ENCODE measurements at places on chromosomes 4 and X. TPM values are rescaled to one million over a fixed set of nuclear protein-coding genes. Genes with fewer than 3 reads are reported as not detected.

GAGE12E gene
- total RNA-seq: not detected

CNKSR2 gene
- 10.3 TPM for total RNA-seq

CWH43 gene
- not detected for total RNA-seq

SPANXA1 gene
- not detected for total RNA-seq

RPL34 gene
- 1,376 TPM for total RNA-seq

PRAF2 gene
- 24.7 TPM for total RNA-seq

JCHAIN gene
- total RNA-seq: 0.23 TPM

DNA sequence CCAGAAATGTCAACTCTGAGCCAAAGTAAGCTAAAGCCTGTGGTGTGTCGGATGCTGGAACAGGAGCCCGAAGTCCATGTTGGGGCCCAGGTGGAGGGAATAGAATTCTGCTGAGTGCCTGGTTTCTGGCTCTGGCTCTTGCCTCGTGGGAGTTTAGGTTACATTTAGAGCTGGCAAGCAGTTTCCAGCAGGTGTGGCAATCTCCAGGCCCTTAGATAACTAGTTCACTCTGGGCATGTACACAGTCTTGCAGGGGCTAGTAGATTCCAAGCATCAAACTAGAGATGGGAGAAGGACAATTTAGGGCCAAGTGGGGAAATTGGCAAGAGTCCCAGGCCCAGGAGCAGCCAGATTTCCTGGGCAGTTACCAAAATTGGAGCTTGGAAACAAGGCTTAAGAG is 56.3 kb upstream of the STOX2 start:
- DNase-seq: no peak

- DNase-seq: no peak
Observed at GRCh38 chr4:25882226-25882625, 19.4 kb upstream of the SEL1L3 start.

DNA sequence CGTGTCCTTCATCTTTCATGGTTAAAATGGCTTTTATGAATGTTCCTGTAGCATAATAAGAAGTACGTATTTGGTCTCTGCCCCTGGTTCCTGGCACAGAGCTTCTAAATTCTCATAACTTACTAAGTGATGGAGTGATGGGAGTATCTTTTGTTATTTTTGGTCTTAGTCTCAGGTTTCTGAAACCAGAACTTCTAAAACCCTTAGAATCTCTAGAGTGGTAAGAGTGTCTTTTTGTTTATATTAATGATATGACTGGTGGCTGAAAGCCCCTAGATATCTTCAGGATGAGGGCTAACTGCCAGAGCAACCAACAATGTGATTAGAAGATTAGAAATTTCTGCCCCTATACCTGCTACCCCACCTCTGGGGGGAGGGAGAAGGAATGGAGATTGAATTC is 45.8 kb upstream of the BBS12 start:
- no peak for DNase-seq

GRCh38 chr4:118743867-118744266 is 58.7 kb downstream of the METTL14 start:
- no peak for DNase-seq

GRCh38 chrX:131235768-131236545 is 53.1 kb downstream of the IGSF1 start:
- no peak for DNase-seq

GRCh38 chr4:14035076-14035475 is 407.6 kb upstream of the BOD1L1 start:
- no peak for DNase-seq

DNA sequence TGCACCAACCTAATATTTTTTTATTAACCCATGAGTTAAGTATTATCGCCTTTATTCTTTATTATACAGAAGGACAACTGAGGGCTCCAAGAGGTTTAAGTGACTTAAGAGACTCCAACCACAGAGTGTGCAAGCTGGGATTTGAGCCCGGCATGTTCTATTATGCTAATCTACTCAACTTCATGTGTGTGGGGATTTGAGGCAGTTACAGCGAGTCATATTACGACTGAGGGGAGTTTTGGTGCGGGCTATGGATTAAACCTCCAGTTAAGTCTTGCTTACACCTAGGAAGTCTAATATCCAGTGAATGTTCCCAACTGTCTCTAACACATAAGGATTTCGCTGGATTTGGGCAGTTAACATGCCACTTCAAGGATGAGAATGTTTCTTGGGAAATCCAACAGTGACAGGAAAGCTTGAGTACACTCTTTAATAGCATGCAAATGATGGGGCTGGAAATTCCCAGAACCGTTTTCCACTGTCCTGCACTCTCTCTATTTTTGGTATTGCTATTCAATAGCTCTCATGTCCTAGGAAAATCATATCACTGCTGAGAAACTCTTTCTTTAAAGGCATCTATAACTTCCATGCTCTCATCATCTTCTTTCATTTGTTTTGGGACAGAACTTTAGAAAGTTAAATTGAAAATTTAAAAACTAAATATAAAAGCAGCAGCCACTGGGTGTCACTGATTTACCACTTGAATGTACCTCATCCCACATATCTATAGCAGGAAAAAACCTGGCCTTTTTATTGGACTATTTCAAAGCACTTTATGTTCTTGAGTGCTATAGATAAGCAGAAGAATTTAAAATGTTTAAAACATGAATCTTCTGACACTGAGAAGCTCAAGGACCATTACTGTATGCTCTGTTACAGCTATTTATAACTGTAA is 165.1 kb upstream of the TTC29 start:
- DNase-seq: no peak

GRCh38 chr4:85963231-85963630 is 396.6 kb downstream of the MAPK10 start:
- no peak for DNase-seq

- DNase-seq: peak; percentile 17
Observed at GRCh38 chr4:14924812-14925344, 77.4 kb upstream of the CPEB2 start.

DNA sequence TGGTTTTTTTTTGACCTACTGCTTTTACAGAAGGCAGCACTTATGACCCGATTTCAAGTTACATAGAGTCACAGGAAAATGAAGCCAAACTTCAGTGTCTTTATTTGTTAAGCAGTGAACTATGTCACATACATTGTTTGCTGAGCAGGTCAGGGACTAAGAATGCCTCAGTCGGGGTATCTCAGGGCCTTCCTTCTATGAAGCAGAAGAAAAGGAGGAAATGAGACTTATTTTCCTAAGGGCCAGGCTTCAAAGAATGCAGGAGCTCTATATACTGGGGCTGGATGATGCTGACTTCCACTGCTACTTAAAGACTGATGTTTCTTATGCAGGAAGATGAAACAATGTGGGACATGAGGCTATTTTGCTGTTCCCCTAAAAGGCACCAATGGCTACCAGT is 558.4 kb upstream of the IGFBP7 start:
- DNase-seq: no peak

GRCh38 chr4:22881411-22881810 is 188.7 kb downstream of the GBA3 start:
- DNase-seq: no peak

- DNase-seq: no peak
Observed at GRCh38 chr4:170743633-170744032, 653.9 kb upstream of the AADAT start.

DNA sequence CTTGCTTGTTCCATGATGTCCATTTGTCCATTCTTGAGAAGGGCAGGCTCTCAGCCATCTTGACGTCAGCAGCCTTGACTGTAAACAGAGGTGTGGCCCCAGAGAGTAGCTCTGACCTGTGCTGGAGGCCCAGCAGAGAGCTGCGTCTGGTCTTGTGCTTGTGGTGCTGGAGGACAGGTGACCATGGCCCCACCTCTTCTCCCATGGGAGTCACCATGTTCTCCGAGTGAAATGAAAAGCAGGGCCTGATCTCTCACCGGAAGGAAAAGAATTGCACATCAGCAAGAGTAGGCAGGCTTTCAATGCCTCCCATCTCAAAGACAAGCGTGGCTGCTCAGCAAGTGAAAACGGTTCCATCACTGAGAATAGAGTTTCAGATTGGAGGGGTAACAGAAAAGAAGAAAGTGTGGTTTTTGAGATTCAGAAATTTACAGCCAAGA is 11.5 kb downstream of the PARM1 start:
- no peak for DNase-seq

GRCh38 chrX:134649770-134650169 is 8.5 kb downstream of the PLAC1 start:
- no peak for DNase-seq

- no peak for DNase-seq
Observed at GRCh38 chr4:82043809-82044137, 330.0 kb downstream of the HNRNPD start.

- no peak for DNase-seq
Observed at GRCh38 chrX:71549986-71550385, 17.1 kb downstream of the OGT start.

GRCh38 chr4:8156617-8157016 is 2.0 kb downstream of the ABLIM2 start:
- no peak for DNase-seq

DNA sequence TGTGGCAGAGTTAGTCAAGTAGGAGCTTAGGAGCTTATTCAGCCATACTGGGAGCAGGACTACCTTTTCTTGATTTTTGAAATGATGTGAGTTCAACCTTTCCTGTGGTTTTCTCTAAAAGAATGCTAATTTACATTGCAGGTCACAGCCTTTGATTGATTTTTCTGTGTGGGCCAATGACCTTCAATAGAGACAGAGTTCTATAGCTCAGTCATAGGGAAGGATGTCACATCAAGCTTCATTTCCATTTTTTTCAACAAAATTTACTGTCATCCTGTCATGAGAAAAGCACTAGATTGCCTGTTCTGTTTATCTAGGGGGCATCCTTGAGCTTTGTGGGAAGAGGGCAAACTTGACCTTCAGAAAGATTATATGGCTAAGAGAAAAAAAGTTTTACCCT is 448.7 kb downstream of the MID1IP1 start:
- DNase-seq: no peak

GRCh38 chrX:133033010-133033409 is 63.9 kb downstream of the USP26 start:
- no peak for DNase-seq

DNA sequence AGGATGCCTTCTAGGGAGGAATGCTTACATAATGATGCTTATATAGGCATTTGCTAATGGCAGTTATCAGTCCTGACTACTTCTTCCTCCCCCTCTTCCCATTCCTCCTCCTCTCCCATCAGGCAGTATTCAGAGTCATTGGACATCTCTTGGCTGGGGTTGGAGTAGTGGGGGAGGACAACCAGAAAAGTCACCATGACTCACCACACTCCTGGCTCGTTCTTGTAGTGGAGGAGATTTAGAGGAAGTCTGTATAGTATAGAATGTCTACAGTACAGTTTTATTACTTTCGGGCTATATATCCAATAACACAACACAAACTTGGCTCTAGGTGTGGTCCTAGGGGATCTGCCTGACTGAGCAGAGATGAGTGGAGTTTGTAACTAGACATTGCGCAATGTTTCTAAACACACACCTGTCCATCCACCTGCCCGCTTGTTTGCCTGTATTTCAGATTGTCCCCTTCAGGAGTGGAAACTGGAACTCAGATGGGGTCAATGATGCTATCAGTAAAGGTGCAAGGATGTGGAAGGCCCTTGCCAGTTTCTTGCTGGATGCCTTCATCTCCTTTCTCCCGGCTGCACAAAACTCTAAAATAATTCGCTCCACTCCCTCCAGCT is 27.9 kb upstream of the KIAA1210 start:
- DNase-seq: no peak

- DNase-seq: no peak
Observed at GRCh38 chr4:78602334-78602733, 50.8 kb downstream of the ANXA3 start.

- DNase-seq: no peak
Observed at GRCh38 chr4:1170156-1170975, 2.0 kb downstream of the SPON2 start.

DNA sequence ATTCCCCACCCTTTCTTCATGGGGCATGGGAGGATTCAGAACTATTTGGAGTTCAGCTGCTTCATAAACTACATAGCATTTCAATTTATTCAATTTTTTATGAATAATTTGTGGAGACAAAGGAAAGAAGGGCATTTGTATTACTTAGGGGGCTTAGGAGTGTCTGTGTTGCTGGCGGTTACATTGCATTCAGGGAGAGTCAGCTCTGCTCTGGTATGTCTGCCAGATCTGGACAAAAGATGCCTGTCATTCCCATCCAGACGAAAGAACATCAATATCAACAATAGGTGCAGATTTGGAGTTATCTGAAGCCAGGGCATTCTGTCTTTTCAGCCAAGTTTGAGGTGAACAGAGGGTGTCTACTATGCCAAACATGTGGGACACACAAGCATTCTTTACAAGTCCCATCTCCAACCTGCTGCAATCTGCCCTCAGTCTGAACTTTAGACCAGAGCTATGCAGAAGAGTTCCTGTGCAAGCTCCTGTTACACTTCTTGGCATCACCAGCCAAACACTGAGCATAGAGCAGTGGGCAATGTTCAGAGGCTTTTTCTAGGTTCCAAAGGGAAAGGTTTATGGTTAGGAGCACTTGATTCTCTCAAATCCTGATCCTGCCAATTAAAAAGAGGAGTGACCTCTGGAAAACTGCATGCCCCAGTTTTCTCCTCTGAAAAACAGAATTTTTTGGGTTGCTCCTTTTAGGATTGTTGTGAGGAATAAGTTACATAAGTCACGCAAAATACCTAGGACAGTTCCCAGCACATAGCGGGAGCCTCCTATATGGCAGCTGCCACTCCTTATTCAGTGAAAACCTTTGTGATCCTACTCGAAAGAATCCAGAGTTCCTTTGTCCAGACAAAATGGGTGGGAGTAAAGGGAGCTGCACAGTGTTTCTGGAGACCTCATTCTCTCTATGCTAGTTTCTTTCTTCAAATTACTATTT is 719.5 kb upstream of the SLIT2 start:
- DNase-seq: no peak

- no peak for DNase-seq
Observed at GRCh38 chrX:10529344-10529743, 91.0 kb downstream of the MID1 start.

DNA sequence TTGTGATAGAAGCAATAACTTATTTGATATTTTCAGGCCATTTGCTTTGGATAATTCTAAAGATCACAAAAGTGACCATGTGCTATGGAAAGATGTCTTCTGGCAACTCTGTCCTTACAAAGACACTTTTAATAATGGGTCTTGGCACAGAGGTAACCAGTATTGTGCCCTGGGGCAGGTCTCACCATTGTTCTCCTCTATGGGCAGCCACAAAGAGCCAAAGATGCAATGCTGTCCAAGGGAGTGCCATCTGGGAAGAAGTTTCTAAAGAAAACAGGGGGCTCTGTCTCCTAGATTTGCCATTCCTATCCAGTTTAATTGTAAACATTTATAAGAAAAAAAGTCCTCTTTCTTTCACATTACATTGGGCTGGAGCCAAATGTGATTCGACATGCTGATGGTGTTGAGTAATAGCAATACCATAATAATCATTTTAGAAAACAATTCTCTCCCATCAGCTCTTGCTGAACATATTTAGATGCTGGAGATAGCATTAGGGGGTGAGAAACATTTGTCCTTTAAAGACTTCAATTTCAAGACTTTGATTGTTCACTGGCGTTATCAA is 179.9 kb downstream of the KIT start:
- no peak for DNase-seq
